ENCODE measurements at places on chromosomes 11 and 22.
A peak's percentile ranks its signal among the peaks of the same experiment; 100 is the strongest.

DNA sequence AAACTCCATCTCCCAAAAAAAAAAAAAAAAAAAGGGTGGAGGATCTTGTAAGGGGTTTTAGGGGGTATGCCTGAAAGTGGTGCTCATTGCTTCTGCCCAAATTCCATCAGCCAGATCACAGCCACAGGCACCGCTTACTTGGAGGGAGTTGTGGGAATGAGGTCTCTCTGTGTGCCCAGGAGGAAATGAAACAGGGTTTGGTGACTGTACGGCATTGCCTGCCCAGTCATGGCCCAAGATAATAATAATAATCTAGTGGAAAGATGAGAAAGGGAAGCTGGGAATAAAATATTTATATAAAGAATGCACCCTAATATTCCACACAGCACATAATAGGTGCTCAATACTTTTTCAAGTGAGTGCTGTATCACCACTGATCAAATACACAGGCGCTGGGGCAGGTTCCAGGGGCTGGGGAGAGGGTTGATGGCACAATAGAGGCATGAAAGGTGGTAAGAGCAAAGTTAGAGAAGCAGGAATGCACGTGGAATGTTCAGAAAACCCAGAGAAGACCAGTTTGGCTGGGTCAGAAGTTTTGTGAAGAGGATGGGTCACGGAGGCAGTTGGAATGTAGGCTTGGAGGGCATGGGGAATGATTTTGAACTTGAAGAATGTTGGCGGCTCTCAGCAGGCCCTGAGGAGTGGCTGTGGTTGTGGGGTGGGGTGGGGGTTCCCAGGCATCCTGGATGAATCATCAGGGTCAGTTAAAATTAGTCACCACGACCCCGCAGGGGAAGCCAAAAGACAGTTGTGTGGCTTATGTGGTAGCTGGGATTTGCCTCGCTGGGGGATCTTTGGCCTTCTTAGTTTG, 12.5 kb upstream of the MB start:
- DNase-seq = no peak

DNA sequence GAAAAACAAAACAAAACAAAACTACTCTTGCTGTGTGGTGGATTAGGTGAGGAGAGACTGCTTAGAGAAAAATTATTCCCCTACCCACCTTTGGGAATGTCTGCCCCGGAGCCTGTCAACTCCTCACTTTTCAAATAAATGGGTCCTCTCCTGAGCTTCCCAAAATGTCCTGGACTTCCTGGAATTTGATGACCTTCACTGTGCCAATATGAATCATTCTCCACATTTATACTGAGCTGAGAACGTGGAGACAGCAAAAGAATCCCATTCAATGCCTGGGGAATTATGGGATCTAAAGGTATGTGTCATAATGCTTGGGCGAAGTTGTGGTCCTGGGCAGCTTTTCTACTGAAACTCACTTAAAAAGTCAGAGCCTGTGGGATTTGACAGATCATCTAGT, 136.8 kb downstream of the KIF18A start:
- DNase-seq = no peak

- no peak for DNase-seq
Observed at GRCh38 chr11:83162377-83162776, 5.4 kb downstream of the PCF11 start.

DNA sequence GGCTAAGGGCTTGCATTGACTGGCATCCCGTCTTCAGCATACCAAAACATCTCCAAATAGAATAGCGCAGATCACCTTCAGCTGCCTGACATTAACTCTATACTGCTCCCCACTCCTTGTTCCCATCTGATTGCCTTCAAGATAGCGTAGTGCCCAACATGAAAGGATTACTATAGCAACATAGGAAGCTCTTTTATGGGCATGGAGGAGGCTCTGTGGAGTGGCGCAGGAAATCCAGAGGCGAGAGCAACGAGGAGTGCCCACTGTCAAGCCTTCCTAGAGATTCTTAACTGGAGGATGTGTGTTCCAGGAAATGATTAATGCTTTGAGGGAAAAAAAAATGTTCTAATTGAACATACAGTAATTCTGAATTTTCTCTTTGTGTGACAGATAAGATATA, 213.3 kb downstream of the CADM1 start:
- DNase-seq = no peak

DNA sequence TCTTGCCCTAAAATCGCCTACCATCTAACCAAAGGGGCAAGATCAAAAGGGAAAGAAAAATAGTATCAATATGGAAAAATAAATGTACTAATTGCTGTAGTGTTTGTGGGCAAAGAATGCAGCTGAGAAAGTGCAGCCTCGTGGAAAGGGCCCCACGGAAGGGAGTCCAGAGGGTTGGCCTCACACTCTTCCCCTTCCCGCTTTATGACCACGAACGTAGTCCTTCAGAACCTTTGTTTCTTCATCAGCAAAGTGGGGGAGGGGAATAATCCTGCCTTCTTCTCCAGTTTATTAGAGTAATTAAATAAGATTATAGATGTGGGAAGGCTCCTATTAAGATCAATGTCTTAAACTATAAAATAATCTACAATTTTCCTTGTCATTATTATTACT, 41.0 kb downstream of the FLI1 start:
- no peak for DNase-seq

- DNase-seq = no peak
Observed at GRCh38 chr11:119814766-119815165, 85.8 kb upstream of the NECTIN1 start.

GRCh38 chr11:127943152-127943551, 644.2 kb downstream of the ETS1 start:
- DNase-seq = no peak

DNA sequence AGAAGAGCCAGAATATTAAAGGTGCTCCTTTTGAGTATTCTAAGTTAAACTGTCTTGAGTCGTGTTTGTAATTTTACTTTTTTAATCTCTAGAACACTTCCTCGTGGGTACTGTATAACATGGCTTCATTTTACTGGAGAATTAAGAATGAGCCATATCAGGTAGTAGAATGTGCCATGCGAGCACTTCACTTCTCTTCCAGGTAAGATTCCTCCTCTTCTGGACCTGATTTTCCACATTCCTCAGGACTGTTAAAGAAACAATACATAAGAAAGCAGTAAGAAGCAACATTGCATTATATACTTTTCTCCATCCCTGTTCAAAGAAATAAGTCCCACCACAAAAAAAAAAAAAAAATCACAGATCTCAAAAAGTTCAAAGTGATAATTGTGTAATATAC, 37.9 kb downstream of the TTC17 start:
- DNase-seq = no peak

DNA sequence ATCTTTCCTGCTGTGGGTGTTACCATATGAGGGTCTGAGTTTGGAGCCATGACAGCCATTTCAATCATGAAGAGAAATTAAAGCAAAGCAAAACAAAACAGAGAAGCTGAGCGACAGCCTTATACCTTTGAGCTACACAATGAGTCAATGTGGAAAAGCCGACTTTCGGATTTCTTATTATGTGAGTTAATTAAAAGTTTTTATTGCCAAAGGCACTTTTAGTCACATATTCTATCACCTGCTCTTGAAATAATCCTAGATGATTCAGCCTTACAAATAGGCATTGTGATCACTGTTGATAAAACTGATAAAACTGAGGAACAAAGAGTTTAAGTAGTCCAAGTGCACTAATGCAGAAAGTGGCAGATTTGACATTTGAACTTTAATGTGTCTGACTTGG, 381.9 kb upstream of the TENM4 start:
- DNase-seq = no peak

DNA sequence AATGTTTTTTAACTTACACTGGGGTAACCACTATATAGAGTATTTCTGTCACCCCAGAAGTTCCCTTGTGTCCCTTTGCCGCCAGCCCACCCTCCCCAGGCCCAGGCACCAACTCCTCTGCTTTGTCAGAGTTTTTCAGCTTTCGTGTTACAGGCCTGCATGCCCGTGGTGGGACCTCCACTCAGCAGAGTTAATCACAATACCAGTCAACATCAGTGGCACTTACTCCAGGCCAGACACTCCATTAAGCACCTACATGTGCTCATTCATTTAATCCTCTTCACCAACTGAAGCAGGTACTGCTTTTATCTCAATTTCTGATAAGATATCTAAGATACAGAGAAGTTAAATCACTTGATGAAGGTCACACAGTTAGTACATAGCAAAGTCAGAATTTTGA, 63.3 kb downstream of the LIF start:
- DNase-seq = no peak

DNA sequence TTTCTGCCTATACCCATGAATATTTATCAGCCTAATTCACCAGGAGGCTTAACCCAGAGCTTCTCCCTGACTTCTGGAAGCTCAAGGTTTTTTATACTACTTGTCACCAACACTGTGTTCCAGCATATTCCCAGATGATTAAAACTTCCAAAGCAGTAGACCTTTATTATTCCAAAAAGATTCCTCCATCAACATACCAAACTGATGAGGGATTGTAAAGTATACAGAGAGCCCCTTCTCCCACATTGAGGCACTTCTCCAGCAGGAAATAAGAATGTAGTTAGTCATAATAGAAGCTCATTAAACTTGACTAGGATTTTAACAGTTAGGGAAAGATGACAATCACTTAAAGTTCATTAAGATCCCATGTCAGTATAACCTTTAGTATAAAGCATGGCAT, 51.4 kb upstream of the CEP126 start:
- no peak for DNase-seq

- DNase-seq = no peak
Observed at GRCh38 chr22:30664798-30665197, 2.9 kb downstream of the DUSP18 start.

DNA sequence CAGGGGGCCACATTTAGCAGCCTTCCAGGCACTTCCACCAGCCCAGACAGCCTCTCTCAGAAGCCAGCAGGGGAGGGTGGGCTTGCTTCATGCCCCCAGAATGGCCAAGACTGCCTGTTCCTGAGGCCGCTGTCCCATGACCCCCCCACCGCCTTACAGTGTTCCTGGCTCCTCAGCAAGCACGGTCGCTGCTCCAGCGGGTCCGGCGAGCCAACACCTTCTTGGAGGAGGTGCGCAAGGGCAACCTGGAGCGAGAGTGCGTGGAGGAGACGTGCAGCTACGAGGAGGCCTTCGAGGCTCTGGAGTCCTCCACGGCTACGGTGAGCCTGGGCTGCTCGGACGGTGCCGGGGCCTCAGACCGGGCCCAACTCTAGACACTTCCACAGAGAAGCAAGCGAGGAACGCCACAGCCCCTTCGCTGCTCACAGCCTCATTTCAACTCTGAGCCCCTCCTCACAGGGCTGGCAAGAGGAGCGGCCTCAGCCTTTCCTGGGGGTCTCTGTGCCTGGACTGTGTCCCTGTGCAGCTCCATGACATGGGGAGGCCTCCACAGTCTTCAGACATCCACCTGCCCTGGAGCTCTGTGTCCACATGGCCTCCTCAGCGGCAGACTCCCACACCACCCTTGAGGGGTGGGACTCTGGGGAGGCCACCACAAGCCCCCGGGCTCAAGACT, 668 bp downstream of the F2 start:
- DNase-seq = no peak

DNA sequence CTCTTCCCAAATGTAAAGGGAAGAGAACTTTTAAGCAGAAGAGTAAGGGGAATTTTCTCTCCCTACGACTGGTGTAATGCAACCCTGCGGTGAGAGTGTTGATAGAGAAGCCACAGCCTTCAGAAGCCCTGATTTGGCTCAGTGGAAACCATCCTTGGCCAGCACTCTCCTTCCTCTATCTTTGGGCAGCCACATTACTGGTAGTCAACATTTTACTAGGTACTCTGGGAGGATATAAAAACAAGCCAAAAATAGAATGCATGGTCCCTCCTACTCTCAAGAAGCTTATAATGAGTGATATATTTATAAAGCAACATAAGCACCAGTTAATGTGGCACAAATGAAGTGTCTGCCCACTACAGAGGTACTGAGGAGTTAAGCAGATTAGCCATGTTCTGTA, 201.8 kb upstream of the NCAM1 start:
- DNase-seq = no peak

GRCh38 chr11:111062420-111062819, 183.1 kb upstream of the POU2AF2 start:
- DNase-seq = no peak

DNA sequence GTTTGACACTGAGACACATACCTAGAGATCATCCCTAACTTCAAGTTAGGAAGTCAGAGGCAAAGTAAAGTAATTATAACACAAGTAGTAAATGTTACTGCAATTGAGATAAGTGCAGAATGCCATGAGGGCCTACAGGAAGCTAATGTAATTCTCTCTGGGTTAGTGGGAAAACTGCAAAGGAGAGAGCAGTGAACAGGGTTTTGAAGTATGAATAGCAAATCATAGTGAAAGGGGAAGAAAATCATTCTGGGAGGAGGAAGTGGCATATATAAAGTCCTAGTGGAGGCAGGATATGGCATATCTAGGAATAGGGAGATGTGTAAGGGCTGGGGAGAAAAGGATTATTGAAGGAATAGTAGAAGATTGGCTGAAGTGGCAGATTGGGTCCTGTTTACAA, 27.9 kb downstream of the RNF169 start:
- no peak for DNase-seq

- DNase-seq = no peak
Observed at GRCh38 chr11:32920570-32920969, 28.0 kb downstream of the QSER1 start.

DNA sequence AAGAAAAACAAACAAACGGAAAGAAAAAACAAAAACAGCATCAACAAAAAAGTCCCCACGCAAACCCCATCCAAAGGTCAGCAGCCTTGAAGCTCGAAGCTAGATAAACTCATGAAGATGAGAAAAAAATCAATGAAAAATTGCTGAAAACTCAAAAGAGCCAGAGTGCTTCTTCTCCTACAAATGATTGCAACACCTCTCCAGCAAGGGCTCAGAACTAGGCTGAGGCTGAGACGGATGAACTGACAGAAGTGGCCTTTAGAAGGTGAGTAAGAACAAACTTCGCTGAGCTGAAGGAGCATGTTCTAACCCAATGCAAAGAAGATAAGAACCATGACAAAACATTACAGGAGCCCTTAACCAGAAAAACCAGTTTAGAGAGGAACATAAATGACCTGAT, 18.4 kb upstream of the FTH1 start:
- DNase-seq = no peak

- DNase-seq = peak; percentile 56
Observed at GRCh38 chr11:1694064-1694845, 2.7 kb upstream of the KRTAP5-6 start.

DNA sequence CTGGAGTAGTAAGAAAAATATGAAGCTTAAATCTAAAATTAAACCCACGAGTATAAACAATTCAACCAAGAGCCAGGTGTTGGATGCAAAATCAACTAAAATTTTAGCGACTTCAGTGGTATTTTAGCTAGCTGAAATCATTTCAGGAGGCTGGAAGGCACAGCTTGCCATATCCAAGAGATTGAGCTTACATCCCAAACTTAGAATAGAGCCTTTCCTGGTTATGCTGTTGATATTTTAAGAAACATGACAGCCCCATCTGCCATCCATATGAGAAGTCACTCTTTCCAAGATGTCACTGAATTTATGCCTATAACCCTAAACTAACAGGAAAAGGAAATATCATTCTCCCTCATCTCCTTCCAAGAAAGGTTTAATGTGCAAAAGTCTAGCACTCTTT, 334.0 kb downstream of the KCNA4 start:
- DNase-seq = no peak

GRCh38 chr11:129117595-129118350, 74.4 kb downstream of the ARHGAP32 start:
- DNase-seq = no peak
